ENCODE measurements at places on chromosomes 4 and X.

DNA sequence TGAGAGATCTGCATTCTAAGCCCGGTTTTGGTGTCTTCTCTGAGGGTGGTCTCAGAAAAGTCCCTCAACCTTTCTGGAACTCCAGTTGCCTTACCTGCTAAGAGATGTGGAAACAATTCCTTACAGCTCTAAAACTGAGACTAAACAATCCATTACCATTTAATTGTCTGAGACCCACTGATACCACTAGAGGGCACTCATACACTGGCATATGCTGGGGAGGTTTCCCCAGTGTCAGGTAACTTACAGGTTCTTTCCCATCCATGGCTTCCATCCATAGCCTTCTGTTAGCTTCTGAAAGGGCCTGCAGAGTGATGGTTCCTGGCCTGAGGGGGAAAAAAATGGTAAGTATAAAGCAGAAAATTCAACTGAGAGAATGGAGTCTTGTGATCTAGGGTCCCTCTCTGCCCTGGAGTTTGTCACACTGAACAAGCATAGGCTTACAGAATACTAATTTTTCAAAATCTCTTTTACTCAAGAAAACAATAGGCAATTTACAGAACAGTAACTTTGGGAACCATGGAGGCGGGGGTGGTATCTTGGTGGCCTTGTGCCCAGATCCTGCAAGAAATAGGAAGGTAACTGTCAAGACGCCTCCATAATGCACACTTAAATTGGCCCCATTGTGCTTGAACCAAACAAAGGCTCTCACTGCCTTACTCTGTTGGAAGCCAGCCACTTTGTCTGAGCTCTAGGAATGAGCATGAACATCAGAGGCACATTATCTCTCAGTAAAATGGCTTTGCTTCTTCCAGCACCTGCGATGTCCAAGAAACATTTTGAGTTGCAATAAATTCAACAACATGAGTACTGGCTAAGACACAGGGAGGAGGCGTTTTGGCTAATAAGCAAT lies 236.1 kb downstream of the OPHN1 start:
- H3K4me3 ChIP-seq: no peak overlapping the region
- no peaks in the 10 kb centered on the region for H3K4me1 ChIP-seq
- no peaks in the 10 kb centered on the region for H3K27me3 ChIP-seq
- DNase-seq: peak; percentile 22
- no peaks in the 10 kb centered on the region for H3K36me3 ChIP-seq

- DNase-seq: no peak
- H3K4me3 ChIP-seq: no peak overlapping the region
- no peaks in the 10 kb centered on the region for H3K4me1 ChIP-seq
- H3K36me3 ChIP-seq: no peaks in the 10 kb centered on the region
- H3K27me3 ChIP-seq: no peaks in the 10 kb centered on the region
Measured at GRCh38 chr4:65033899-65034298, 624.6 kb upstream of the TECRL start.

DNA sequence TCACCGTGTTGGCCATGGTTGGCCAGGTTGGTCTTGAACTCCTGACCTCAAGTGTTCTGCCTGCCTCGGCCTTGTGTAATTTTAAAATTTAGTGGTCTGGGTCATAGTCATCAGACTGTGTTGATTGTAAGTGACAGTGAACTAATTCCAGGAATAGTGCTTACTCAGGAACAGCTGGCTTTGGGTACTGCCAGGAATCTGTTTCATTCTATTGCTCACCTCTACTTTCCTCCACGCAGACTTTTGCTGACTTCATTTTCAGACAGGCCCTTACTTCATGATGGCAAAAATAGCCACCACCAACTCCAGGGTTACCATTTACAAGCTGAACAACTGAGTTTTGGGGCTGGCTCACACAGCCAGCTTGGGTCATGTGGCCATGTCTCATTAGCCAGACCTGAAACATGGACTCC lies 54.6 kb downstream of the FNIP2 start:
- H3K4me1 ChIP-seq: peaks cover 39% of the 10 kb centered on the region
- H3K4me3 ChIP-seq: no peak overlapping the region
- H3K27me3 ChIP-seq: no peaks in the 10 kb centered on the region
- no peak overlapping the region for H3K27ac ChIP-seq
- H3K36me3 ChIP-seq: no peaks in the 10 kb centered on the region

DNA sequence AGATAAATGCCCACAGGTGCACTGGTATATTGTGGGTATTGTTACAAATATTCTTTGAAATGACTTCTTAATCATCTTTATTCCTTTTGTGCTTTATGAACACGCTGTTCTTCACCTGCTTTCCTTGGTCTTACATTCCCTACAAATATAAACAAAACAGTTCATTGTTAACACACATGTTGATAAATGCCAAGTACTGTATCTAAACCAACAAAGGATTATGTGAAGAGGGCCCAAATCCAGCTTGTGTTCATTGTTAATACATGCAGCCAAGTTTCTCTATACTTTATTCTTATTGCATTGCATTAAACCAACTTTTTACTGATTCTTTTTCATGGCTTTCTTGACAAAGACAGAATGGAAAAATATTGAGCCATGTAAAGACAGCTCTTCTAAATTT lies 42.8 kb downstream of the AREG start:
- H3K36me3 ChIP-seq: no peaks in the 10 kb centered on the region
- DNase-seq: no peak
- H3K27me3 ChIP-seq: no peaks in the 10 kb centered on the region
- H3K27ac ChIP-seq: no peak overlapping the region
- H3K4me3 ChIP-seq: no peak overlapping the region

GRCh38 chrX:132214518-132214917 lies 4.7 kb downstream of the RAP2C start:
- H3K4me1 ChIP-seq: peaks cover 62% of the 10 kb centered on the region
- no peak for DNase-seq
- no peak overlapping the region for H3K4me3 ChIP-seq
- no peak overlapping the region for H3K27ac ChIP-seq
- no peaks in the 10 kb centered on the region for H3K27me3 ChIP-seq

Data from CD4-positive, alpha-beta memory T cell (primary cell).